ENCODE measurements at places on chromosomes 4 and X.
A peak's percentile ranks its signal among the peaks of the same experiment; 100 is the strongest.

GRCh38 chrX:20159797-20160385 is 18.3 kb upstream of the EIF1AX start:
- no peak for DNase-seq

GRCh38 chrX:137479386-137479785 is 86.5 kb upstream of the ZIC3 start:
- no peak for DNase-seq

DNA sequence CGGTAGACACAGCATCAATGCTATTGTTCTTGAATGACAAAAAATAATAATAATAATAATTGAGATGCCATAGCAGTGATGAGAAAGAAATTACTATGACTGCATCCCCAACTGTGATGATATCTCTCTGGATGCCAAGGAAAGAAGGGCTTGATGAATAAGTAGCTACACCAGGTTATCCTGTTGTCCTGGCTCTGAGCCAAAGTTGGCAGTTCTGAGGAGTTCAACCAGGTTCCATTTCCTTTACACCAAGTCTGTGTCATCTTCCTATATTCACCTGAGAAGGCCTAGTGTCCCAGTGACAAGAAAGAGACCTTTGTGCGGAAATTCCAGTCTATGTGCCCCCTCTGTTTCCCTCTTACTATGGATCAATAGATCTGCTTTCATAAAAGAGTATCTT is 3.4 kb upstream of the MAML3 start:
- DNase-seq, result no peak

- no peak for DNase-seq
Observed at GRCh38 chr4:128565054-128565453, 244.4 kb upstream of the JADE1 start.

DNA sequence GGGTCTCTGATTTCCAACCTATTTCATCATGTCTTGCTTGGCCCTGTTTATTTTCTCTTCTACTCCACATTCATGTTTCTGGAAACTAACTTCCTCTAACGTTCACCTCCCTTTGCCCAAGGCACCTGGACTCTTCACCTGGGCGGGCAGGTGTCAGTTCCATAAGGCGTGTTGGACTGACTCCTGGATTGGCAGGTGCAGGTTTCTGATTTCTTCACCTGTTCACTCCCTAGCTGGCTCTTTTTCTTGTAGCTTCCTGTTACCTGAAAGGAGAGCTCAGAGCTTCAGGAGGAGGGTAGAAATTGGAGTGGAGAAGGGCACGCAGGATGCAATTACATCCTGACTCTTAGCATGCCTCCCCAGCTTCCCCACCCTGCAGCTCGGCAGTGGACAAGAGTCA is 350.8 kb upstream of the KLF3 start:
- no peak for DNase-seq

DNA sequence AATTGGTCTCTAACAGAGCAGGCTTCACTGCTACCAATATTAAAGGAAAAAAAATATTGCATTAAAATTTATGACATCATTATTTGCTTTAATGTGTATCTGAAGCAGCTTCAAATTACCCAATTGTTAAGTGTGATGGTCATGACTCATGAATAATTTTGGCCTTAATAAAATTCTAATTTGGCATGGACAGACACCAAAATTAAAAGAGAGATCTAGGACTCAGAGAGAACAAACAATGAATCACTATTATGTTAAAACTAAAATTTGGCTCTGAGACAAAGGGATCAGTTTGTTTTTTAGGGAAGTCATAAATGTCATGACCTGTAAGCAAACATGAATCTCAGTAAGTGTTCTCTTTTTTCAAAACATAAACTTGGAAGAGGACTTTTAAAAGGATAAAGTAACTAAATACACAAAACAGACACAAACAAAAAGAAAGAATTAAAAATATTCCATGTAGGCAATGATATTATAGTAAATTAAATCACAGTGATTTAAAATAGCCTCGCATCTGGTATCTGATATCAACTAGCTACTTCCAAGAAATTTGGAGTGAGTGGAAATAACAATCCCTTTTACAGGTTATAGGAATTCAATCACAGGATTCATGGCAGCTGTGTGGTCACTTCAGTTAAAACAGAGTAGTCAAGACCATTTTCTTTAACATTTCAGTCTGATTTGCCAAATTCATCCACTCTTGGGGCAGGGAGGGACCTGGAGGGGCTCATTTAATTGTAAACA is 11.6 kb downstream of the VEGFC start:
- no peak for DNase-seq

GRCh38 chr4:5813882-5814255 is 79.0 kb downstream of the CRMP1 start:
- DNase-seq, result no peak

GRCh38 chrX:2677764-2678163 is 13.3 kb upstream of the CD99 start:
- DNase-seq, result no peak

- no peak for DNase-seq
Observed at GRCh38 chr4:52251864-52252263, 200.8 kb downstream of the SPATA18 start.

- no peak for DNase-seq
Observed at GRCh38 chr4:142452161-142452855, 393.8 kb downstream of the INPP4B start.

DNA sequence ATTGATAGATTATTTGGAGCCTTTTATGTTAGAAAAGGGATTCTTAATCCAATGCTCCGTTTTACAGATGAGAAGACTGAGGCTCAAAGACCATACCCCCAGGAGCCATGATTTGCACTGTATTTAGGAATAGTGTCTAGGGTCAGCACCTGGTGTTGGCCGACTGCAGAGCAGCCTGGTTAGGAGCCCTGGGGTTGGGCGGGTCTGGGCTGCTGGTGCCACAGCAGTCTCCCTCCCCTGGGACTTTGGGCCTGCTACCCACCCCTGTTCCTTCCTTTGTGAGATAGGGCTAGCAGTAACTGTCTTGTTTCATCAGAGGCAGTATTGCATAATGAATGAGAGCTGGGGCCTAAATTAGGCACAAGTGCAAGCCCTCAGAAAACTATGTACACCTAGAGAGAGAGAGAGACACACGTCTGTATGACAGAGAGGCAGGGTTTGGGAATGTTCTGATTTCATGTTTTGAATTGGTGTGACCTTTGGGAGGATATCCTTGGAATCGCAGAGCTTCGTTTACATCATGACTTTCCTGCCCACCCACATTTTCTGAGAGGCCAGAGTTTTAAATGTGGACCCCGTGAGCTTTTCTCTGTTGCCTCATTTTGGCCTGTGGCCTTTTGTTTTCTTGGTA is 111.7 kb downstream of the PTTG2 start:
- DNase-seq, result no peak

DNA sequence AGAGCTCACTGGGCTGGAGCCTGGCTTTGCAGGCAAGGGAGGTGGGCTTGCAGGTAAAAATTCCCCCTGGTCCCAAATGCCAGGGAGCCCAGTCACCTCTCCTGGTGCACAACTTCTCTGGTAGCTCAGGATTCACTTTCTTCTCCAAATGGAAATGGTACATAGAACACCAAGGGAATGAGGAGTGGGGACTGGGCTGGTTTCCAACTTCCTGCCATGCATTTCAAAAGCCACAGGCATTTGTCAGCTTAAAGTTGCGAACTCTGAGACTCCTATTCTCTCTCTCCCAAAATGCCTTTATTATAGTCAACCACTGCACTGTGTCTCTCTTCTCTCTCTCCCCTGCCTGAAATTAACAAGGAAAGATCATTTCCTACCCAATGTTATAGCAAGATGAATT is 177.3 kb downstream of the GRIA3 start:
- no peak for DNase-seq

- peak; percentile 84 for DNase-seq
Observed at GRCh38 chrX:69387567-69388487, 116.3 kb upstream of the NALF2 start.

- DNase-seq, result no peak
Observed at GRCh38 chrX:120147537-120147936, 10.9 kb upstream of the RHOXF2 start.

GRCh38 chr4:68953056-68953596 is 1.5 kb upstream of the UGT2A3 start:
- no peak for DNase-seq

DNA sequence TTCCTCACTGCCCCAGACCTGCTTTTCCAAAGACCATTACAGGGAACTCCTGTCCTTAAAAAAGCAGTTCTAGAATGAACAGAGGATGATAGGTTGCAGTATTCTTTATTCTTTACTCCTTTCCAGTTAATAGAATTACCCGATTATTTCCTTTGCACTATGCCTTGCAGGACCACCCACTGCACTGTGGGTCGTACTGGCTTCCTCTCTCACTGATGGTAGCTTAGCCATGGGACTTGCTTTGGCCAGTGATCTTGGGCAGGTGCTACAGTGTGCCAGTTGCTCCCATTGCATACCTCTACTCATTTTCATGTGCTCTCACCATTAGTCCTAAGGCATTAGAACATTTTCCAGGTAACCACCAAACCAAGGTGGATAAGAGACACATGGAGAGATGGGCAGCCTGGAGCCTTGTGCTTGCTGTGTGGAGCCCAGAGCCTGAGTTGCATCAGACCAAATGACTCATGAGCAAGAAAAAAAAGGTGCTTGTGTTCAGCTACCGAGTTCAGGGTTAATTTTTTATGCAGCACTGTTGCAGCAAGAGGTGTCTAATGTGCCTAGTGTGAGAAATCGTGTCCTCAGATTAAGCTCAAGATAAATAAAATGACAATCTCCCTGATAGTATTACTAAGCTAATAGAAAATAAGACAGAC is 7.6 kb upstream of the UNC5C start:
- no peak for DNase-seq

- DNase-seq, result no peak
Observed at GRCh38 chrX:15274946-15275345, 5.1 kb upstream of the ASB9 start.

- no peak for DNase-seq
Observed at GRCh38 chr4:88255111-88255510, 29.2 kb downstream of the PPM1K start.

- DNase-seq, result no peak
Observed at GRCh38 chrX:11934089-11934488, 176.1 kb downstream of the MSL3 start.

All from NT2/D1 (cell line).